ENCODE measurements at places on chromosomes 13 and 19.

DNA sequence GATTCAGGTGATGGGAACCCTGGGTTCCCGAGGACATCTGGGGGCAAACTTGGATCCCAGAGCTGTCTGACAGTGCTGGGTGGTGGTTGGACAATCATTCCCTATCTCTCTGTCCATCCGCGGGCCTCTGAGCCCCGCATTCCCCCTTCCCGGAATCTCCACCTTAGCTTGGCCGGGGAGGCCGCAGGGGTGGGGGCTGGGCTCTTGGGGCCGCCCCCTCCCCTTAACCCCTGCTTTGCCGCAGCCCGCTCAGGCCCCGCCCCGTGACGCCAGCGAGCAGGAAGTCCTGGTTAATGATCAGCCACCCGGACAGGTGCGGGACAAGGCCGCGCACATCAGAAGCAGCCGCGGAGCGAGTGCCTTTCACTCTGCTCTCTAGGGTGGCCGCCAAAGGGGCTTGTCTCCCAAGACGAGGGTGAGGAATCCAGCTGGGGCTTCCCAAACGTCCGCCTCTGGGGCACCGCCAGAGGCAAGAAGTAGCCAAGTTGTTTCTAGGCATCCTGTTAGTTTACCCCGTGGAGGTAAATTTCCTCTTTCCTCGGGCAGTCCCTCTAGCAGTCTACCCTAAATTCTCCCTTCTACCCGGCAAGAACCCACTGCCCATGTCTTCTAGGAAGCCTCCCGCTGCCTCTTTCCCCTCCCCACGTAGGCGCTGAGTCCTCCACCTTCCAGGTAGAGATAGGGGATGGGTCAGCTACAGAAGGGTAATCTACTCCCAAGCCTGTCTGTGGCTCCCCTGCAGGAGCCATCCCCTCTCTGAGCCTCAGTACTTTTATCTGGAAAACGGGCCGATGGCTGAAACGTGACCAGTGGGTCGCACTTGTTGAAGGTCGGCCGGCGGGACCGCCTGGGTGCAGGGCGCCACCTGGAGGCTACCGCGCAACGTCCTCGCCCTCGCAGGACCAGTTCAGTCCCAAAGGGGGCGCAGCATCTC lies 3.0 kb downstream of the IRF2BP1 start:
- DNase-seq = peak; percentile 85

GRCh38 chr13:37067874-37068273 lies 8.4 kb upstream of the SUPT20H start:
- no peak for DNase-seq

DNA sequence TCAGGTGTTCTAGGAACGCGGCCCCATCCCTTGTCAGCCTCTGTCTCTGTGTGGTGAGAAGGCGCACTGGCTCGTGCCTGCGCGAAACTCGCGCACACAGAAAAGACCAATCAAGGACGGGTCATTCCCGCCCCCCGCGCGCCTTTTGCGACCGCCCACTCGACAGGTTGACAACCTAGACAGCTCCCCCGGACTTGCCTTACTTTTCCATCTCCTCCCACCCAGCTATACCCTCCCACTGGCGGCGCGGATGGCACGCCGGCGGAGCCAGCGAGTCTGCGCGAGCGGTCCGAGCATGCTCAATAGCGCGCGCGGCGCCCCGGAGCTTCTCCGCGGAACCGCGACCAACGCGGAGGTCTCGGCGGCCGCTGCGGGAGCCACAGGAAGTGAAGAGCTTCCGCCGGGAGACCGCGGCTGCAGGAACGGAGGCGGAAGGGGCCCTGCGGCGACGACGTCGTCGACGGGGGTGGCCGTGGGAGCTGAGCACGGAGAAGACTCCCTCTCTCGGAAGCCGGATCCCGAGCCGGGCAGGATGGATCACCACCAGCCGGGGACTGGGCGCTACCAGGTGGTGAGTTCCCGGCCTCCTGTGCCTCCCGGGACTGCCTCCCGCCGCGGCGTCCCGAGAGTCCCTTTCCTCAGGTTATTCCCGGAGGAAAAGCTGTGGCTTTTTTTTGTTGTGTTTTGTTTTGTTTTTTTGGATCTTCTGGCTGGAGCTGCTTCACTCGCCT lies at the start of gene NDFIP2:
Gene NDFIP2 (plus strand): TSS at position 202 of the 731 bp plus-strand sequence. CDS start 49 bp downstream, at position 251.
- DNase-seq = peak; percentile 71

- DNase-seq = no peak
Measured at GRCh38 chr13:111034811-111035210, 80.3 kb upstream of the ARHGEF7 start.

- no peak for DNase-seq
Measured at GRCh38 chr19:35882114-35882832, 13.9 kb downstream of the APLP1 start.

GRCh38 chr19:30670011-30670329 lies 297.8 kb downstream of the ZNF536 start:
- DNase-seq = no peak

- DNase-seq = no peak
Measured at GRCh38 chr13:80338781-80339562, 2.0 kb downstream of the SPRY2 start.

GRCh38 chr13:57704031-57704430 lies 72.5 kb downstream of the PCDH17 start:
- DNase-seq = no peak

DNA sequence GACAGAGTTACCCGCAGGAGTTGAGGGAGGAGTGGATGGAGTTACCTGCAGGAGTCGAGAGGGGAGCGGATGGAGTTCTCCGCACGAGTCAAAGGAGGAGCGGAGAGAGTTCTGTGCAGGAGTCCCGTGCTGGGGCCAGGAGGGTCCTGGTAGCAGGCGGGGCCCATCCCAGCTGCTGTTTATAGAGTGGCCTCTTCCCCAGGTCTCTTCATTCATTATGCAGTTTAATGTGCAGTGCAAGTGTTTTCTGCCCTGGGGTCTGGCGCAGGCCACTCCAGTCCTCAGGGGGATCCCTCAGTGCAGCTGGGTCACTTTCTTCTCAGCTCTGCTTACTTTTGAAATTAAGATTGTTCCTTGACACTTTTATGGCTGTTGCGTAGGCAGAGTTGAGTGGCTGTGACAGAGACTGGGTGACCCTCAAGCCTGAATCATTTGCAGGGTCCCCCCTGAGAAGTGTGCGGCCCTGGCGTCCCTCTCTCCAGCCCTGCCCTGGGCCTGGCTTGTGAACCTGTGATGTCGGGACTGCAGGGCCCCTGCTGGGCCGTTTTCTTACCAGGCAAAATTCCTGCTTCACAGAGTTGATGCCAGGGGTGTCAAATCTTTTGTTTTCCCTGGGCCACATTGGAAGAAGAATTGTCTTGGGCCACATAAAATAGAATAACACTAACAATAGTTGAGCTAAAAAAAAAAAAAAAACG lies 17.9 kb downstream of the TFDP1 start:
- DNase-seq = no peak

- no peak for DNase-seq
Measured at GRCh38 chr13:43805071-43805468, 18.3 kb upstream of the ENOX1 start.

DNA sequence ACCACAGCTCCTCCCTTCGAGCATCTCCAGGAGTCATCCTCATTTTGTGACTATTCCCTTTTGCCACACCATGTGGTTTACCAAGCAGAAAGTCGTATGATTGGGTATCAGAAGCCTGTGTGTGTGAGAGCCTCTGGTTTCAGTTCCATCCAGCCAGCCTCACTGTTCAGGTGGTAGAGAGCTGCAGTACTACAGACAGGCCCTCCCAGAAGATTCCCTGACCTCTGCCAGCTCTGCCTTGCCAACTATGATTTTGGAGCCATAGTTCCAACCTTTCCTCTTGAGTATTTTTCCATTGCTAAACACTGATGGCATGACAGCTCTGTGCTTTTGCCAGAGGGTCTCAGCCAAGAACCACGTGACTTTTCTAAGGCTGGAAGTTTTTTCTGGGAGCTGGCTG lies 82.5 kb downstream of the DHRS12 start:
- no peak for DNase-seq

DNA sequence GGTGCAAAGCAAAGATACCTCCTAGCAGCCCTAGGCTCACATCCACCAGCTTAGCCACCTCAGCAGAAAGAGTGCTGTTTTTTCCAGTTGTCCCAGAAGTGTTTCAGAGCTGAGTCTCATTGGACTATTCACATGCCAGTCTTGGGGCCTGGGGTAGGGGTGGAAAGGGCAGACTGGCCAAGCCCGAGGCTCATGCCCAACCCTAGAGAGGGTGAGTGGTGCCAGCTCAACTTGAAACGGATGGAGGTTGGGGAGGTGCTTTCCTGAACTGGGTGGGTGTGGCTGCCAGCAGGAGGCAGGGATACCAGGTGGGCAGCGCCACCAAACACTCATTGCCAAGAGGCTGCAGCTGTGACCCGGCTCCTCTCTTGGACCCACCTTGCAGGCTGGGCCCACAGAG lies 116.9 kb downstream of the DPF1 start:
- DNase-seq = no peak

Data from T-helper 9 cell (primary cell).